ENCODE measurements at places on chromosomes 5 and 9.
A peak's percentile ranks its signal among the peaks of the same experiment; 100 is the strongest.

DNA sequence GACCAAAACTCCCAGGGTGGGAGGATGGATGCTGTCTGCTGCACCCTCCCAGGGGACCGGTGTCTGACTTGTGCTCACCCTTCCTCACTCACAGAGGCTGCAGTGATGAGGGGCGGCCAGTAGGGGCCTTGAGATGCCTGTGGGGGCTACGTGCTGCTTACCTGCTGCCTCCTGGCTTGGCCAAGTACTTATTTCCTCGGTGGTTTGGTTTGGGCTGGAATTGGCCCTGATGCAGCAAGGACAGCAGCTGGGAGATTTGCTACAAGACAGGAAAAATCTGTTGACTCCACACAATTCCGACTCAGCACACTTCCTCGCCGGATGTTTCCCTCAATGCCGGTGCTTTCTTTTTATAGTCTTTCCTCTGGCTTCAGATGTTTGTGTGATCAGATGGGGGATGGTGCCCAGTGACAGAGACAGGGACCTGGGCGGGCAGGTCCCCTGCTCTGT is 6.6 kb downstream of the PCDH12 start:
- DNase-seq: no peak

GRCh38 chr5:104755806-104756205 is 1193.2 kb upstream of the NUDT12 start:
- DNase-seq: no peak

DNA sequence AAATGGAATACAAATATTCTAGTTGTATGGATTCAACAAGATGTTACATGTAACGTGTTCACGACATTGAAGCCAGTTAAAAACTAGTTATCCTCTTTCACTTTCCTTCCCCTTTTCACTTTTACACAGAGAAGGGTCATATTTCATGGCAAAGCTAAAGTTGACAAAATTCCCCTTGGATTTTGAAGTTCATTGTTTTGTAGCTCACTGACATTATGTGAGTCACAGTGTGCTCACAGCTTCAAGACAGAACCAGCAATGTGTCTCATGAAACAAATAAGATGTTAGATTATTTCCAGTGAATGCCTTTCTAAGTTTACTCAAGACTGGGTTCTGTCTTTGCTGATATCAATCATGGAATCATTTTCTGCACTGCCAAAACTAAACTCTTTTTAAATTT is 535.5 kb upstream of the GRIN3A start:
- no peak for DNase-seq

DNA sequence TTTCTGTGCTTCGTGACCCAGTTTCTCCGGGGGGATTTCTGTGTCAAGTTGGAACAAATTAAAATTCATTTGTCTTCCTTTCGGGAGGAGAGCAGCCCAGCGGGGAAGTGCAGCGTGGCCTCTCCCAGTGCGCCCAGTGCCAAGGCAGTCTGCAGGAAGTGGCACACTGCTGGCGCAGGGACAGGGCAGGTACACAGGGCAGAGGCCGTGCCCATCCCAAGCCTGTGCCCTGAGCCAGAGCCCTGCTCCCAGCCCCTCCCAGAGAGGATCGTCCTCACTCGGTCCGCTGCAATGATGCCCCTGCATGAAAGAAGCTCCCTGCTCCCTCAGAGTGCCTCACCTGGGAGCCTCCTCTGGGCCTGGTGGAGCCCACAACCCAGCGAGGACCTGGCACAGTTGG is 82.4 kb upstream of the PPP1R26 start:
- no peak for DNase-seq

DNA sequence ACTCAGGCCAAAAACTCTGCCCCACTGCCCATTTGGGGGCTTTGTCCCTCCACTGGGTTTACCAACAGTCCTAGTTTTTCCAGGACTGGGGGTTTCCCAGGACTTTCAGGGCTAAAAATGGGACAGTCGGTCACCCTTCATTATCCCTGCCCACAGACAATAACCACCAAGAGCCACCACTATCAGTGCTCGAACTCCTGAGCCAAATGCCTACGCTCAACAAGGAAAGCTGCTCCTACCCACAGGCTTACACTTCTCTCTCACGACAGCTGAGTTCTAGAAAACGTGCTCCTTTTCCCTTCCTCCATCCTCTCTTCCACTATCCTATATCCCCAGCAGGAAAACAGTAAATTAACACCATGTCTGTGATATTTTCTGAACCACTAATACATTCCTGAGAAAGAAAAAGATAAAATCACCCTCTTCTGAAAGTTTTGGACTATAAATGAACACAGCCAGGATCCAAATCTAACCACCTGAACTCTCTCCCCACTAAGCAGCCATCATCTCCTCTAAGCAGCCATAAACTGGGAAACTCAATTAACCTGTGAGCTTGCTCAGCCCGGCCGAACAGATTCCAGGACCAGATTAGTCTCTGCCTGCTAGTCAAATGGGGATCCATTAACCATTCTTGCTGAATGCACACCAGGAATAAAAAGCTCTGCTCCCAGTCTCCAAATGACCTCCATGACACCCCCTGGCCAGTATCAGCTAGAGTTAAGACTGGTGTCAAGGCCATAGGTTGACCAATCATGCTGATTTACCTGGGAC is 41.8 kb downstream of the KLHL3 start:
- no peak for DNase-seq

DNA sequence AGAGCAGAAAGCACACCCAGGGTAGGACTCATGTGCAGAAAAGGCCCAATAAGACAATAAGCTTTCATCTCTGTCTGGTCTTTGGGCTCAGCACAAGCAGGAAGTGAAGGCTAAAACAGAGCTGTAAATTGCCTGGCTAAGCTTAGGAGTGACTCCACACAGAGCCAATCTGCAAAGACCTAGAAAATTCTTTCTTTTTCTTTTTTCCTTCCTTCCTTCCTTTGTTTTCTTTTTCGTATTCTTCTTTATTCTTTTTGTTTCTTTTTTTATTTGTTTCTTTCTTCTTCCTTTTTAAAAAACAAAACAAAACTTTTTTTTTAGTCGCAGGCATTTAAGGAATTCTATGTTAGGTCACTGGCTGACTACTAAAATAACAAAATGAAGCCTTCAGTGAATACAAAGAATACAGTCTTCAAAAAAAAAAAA is 12.2 kb downstream of the SLC35A4 start:
- DNase-seq: no peak

GRCh38 chr5:158914008-158915000 is 185.4 kb downstream of the EBF1 start:
- DNase-seq: no peak

- no peak for DNase-seq
These were observed 2064.1 kb downstream of the MAT2B start for GRCh38 chr5:165569551-165569950.

DNA sequence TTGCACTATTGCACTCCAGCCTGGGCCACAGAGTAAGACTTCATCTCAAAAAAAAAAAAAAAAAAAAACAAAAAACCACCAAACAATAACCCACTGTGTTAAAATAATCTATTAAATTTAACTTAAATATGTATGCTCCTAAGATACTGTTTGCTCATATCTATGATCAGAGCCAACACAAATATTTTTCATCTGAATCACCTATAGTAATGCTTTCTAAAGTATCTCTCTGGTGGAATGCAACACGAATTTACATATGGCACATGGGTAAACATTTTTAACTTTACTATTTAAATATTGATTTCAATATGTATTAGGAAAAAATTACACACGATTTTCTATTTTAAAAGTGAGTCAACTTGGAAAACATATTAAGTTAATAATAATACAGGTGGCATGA is 196.4 kb downstream of the RFX3 start:
- no peak for DNase-seq

DNA sequence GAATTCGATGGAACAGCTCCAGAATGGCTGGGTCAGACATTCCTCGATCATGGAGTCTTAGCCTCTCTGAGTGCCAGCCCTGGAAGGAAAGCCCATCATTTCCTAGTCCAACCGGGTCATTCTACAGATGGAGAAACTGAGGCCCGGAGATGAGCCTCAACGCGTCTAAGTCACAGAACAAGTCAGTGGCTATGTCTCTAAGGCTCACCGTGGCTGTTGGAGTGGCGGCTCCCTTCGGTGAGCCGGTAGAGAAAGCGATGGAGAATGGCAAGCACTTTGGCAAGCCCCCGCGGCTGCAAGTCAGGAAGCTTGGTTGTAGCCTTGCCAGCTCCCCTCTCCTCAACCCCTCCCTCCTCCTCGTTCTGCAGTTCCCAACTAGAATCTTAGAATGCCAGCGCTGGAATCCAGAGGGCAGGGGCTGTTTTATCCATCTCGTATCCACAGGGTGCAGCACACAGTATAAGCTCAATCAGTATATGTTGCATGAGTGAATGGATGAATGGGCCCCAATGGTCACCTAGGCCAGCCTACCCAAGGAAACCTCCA is 438 bp upstream of the ARSI start:
- no peak for DNase-seq

DNA sequence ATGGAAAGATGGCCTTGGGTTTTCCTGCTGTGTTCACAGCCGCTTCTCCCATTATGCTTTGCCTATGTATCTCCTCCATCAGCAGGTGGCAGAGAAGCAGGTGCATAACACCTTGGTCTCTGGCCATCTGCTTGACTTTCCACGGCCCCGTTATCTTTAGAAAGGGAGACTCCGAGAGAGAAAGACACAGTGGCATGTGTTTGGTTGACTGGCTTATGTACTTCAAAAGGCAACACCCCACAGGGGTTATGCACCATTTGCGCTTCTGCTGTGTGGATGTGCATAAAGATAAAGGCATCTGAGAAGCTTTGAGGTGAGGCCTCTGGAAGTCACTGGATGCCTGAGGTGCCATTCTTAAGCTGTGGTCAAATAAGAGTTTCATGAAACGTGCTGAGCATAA is 138.4 kb downstream of the EGFLAM start:
- DNase-seq: no peak

DNA sequence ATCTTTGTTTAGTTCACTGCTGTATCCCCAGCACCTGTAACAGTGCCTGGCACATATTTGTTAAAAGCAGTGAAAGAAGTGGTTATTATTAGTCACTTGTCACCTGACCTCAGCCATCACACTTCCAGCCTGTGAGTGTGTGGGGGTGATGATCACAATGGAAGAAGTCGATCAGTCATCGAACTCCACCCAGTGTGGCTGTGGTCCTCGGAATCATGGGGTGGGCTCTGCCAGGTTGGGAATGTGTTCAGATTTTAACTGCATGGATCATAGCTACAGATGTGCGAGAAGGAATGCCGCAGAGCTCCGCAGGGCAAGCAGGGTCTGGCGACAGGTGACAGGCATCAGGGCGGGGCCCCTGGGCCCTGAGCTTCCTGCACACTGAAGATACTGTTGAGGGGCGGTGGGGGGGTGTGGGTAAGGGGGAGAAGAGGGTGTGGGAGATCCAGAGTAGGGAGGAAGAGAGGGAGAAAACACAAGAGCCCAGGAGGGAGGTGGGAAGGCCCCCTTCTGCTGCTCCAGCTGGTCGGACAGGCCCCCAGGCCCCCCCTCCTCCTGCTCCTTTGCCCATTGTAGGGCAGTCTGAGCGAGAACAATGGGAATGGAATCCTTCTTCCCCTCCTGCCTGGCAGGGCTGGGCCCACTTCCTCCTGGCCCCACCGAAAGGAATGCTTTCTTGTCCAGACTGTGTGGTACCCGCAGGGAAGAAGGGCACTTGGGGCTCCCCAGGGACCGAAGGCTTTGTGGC is 89.6 kb downstream of the SPRY4 start:
- DNase-seq: no peak

DNA sequence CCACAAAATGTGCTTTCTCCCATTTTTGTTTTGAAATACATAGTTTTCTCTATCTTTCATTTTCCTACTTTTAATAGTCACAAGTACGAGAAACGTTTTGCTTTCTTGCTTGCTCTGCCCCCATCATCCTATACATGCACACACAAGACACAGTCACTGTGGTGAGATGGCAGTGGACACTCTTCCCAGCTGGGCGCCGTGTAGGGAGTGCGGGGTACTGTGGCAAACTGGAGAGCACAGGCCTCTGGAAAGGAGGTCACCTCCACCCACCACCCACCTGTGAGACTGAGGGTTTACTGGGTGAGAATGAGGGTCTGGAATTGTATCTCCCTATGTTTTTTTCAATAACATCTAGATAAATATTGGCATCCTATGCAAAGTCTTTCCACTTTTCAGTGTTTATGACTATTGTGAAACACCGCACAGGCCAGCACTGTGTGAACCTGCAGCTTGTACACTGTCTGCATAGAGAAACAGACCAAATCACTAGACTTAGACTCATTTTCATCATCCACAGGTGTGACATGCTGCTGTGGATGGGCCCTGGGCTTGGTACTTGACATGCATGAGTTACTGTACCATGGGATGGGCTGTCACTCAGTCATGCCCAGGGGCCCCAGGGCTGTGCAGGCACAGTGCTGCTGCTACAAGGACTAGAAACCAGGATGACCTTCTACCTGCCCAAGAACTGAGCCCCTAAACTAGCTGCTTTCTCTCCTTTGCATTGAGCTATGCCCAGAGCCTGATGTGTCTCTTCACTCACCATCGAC is 118.1 kb upstream of the LMX1B start:
- no peak for DNase-seq

- DNase-seq: no peak
These were observed 4.5 kb downstream of the TENT4A start for GRCh38 chr5:6717687-6718086.

GRCh38 chr5:15135661-15136060 is 264.1 kb upstream of the ANKH start:
- DNase-seq: no peak

- no peak for DNase-seq
These were observed 194.7 kb downstream of the MED10 start for GRCh38 chr5:6183391-6184390.

DNA sequence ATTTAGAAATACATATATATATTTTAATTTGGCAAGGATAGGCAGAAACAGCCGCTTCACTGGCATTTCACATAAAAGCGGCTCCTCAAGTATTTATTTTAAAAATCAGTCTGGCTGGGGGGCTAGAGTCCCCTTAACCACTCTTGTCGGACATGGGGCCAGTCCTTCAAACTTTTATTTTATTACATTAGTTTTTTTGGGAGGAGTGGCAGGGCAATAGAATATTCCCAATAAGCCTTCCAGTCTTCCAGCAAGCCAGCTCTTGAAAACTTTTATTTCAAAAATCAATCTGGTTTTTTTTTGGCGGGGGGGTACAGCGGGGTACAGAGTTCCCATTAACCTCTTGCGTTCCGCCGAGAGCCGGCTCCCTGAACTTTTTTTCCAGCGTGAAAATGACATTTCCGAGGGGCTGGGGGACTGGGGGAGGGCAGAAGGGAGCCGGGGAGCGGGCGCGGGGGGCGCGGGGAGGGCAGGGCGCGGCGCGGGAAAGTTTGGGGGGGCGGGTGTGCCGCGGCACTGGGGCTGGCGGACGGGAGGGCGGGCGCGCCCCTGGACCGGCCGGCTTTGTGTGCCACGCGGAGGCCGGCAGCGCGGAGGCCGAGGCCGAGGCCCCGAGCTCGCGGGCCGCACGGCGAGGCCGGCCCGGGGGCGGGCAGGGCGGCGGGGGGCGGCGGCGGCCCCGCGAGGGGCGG is 504 bp upstream of the ZNF618 start:
- DNase-seq: no peak

GRCh38 chr9:6543204-6543603 is 102.3 kb downstream of the GLDC start:
- DNase-seq: peak; percentile 10
